Hematopoietic multipotent progenitor cell treated with erythropoietin and hydrocortisone succinate and interleukin-3 and kit ligand, for 8 days (in vitro differentiated cells): ENCODE measurements at places on chromosomes 13 and 19.

GRCh38 chr19:46984077-46985010 is 35.3 kb upstream of the NPAS1 start:
- no peak for DNase-seq

DNA sequence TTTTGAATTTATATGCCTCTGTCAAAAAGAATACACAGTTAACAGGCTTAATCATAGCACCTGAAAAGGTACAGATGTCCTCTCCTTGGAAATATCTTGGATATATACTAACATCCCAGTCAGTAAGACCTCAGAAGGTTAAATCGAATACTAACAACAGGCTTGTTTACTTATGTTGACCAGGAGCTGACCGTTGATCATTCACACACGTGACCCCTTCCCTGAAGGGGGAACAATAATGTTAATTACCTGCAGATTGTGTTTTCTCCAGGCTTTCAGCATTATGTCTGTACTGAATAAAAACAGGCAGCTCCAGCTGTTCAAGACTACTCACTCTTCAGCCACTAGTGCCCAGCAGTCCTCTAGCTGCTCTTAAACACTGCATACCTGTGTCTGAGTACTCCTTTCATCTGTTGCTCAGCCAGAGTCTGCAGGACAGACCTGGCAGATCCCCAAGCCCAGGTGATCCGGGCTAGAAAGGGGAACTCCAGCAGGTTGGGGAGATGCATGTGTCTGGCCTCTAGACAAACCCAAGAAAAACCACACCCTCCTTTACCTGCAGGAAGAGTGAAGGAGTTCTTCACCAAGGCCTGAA is 163.9 kb downstream of the RNF17 start:
- no peak for DNase-seq

- no peak for DNase-seq
These were observed 3.5 kb upstream of the ZNF701 start for GRCh38 chr19:52566588-52566987.

DNA sequence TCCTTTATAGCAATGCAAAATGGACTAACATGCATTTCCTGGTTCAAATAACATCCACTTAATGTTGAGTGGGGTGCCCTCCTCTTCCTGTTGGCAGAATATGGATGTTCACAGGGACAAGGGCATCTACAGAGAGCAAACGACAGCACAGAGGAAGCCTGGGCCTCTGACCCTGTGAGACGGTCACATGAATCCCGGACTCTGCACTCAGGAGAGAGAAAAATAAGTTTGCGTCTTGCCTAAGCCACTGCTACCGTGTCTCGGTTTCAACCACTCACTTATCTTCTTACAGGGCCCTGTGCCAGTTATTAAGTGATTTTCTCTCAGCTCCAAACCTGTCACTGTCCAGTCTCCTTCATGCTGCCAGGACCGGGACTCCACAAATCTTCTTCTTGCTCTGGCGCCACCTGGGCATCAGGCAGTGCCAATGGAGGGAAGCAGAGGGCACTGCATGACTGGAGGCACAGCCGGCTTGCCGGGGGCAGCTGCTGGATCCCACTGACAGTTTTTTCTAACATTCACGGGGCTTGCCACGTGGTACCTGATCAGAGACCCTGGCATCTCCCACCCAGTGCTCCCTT is 11.8 kb downstream of the LIG1 start:
- no peak for DNase-seq

DNA sequence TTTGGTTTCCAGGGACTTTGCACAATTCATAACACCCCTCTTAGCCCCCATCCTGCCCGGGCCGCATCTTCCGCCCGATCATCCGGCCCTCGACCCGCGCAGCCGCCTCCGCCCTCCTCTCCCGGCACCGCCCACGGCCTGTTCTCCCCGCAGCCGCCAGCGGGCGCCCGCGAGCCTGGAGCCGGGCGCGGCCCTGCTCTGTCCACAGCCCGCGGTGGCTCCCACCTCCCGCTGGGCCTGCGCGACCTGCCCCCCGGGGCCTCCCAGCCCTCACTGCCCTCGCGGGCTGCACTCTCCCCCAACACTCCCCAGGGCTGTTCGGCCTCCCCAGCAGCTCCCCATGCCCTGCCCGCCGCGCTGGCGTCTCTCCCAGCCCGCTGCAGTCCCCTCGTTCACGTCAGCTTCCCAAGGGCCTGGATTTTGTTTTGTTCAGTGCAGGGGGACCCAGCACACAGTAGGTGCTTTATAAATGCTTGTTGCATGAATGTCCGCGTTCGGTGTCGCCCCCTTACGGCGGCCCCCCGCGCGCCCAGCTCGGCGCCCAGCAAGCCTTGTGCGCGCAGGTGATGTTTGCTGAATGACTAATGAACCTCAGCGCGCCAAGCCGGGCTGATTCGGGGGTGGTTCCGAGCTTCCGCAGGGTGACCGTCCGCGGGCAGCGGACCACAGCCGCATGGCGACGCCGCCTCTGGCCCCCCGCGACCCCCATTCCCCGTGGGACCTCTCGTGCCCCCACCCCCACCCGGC is 4.6 kb upstream of the APC2 start:
- DNase-seq, result peak; percentile 64

GRCh38 chr13:93767180-93767916 is 540.7 kb downstream of the GPC6 start:
- no peak for DNase-seq

DNA sequence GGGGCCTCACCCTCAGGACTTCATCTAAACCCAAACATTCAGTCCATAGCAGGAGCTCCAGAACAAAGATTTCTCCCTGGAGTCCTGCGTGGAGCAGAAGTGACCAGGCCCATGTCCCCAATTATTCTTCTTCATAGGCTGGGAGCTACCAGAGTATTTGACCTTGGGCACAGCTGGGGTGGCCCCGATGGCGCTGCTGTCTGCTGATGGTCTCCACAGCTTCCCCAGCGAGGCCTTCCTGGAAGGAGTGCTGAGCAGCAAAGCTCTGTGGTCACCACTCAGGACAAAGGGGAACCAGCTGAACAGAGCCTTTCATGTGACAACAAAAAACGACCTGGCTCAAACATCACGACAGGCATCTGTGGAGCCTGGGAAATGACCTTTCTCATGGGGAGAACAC is 62.7 kb upstream of the ARGLU1 start:
- no peak for DNase-seq

GRCh38 chr19:3620145-3620816 is 6.3 kb downstream of the CACTIN start:
- DNase-seq, result no peak

- no peak for DNase-seq
These were observed 248.7 kb downstream of the TDRD3 start for GRCh38 chr13:60645676-60646075.

DNA sequence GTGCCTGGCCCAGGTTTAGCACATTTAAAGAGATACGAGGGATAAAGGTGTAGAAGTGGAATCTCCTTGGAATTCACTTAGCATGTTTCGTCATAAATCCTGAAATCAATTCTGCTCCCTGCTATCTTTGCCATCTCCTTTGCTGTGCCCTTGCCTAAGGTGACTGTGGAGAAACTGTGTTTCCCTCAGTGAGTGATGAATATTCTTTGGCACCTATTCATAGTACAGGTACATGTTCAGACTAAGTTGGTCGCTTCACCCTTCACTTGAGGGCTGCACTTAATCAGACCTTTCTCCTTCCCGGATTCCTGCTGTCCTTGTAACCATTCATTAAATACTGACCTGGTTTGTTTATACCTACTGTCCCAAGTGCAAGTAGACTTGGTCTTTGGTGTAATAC is 17.8 kb downstream of the PCCA start:
- DNase-seq, result no peak

GRCh38 chr19:5166262-5166661 is 174.3 kb downstream of the PTPRS start:
- no peak for DNase-seq

- DNase-seq, result peak; percentile 83
These were observed 2.1 kb downstream of the CILP2 start for GRCh38 chr19:19540064-19540714.

DNA sequence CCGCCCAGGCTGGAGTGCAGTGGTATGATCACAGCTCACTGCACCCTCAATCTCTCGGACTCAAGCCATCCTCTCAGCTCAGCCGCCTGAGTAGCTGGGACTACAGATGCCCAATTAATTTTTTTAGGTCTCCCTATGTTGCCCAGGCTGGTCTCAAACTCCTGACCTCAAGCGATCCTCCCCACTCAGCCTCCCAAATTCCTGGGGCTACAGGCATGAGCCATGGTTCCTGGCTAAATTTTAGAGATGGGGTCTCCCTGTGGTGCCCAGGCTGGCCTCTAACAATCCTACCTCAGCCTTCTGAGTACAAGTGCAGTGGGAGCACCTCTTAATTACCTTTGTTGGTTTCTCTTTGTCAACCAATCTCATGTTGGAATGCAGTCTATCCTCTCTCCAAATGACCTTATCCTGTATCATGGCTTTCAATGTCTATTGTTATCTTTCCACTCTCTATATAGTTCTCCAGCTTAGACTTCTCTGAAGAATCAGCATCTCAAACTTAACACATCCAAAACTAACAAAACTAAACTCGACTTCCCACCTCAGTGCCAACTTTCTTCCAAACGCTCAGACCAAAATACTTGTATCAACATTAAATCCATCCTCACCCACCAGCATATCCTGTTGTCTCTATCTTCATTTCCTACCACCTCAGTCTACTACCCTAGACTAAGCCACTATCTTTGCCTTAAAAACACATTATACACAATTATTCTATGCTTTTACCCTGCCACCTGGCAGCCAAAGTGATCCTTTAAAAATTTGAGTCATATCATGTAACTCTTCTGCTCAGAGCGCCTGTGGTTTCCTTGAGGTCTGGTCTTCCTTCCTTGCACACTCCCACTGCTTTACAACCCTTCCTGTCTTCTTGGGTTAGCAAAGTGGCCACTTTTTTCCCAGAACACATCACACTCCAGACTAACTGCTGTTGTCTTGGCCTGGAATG is 6.7 kb downstream of the TPT1 start:
- peak; percentile 45 for DNase-seq

GRCh38 chr13:94827566-94827965 is 115.2 kb upstream of the SOX21 start:
- DNase-seq, result no peak

DNA sequence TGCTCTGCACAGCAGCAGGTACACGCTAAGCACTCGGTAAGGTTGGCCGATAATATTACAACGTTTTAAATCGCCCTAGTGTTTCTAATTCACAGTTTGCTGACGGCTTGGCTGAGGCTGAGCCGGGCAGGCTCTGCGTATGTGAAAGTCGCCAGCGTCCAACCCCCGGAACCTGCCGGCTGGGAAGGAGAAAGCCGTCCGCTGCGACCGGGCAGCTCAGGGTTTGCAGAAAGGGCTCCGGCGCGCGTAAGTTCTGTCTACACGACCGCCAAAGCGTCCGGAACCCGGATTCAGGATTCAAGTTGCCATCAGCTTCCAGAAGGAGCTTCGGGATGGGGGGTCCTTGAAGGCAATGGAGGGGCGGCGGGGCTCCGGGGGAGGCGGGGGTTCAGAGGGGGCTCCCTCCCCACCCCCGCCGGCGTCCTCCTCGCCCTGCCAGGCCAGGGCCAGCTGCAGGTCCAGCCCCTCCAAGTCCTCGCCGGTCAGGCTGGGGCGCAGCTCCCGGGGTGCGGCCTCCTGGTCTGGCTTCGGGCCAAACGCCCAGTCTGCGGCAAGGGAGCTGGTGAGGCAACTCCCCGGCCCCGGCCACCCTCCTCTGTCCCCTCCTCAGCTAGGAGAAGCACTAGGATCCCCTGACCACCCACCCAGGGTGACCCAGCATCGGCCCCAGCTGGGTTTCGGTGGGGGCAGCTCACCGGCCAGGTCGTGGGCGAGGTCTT is 575 bp downstream of the SMIM44 start:
- DNase-seq, result no peak

- DNase-seq, result peak; percentile 52
These were observed 305.1 kb downstream of the ITGBL1 start for GRCh38 chr13:101757446-101758039.

DNA sequence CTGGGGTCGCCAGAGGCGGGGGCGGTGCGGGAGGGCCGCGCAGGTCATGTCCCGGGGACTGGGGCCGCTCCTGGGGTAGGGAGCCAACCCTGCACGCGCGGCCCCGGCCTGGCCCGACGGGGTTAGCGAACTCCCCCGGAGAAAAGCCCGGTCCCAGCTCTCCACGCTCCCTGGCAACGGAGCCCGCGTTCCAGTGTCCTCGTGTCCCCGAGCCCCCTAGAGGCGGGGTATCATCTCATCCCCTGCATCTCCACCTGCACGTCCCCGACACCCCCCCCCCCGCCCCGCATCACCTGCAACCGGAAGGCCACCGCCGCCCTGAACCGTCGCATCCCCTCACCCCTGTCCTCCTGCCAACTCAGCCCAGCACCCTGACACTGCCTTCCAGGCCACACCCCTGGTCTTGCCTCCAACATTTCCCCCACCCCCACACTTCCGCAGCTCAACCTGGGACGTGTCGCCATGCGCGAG is 2.7 kb downstream of the WDR88 start:
- no peak for DNase-seq

- peak; percentile 81 for DNase-seq
These were observed 24.6 kb upstream of the BCL3 start for GRCh38 chr19:44723952-44724319.

DNA sequence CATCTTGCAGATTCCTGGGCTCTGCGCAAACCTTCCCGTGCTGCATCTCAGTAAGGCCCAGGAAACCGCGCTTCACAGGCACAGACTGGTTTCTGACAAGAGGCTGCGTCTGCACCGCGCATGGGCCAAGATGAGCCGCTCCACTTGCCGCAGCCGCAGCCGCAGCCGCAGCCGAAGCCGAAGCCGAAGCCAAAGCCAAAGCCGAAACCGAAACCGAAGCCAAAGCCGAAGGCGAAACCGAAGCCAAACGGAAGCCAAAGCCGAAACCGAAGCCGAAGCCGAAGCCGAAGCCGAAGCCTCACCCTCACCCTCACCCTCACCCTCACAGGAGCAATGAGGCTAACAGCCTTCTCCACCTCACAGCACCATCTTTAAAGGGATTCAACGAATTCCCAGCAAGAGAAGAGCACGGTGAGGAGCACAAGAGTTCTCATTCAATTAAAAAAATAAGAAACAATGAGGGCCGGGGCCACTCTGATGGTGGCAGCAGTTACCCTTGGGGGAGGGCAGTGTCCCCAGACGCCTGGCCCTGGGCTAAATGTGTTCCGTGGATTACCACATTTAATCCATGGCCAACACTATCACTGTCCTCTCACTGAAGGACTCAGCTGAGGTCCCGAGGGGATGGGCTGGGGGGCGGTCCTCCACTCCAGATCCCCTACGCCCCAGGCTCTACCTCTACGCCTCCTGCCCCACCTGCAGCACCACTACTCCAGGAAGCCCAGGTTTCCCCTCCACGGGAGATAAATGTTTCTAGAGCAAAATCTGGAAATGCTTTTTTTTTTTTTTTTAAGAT is 29.1 kb downstream of the ZNF787 start:
- no peak for DNase-seq
